ENCODE measurements at places on chromosomes 12 and 14.
A peak's percentile ranks its signal among the peaks of the same experiment; 100 is the strongest.

GRCh38 chr12:65605019-65605418 is 219.3 kb upstream of the HMGA2 start:
- DNase-seq = no peak

- no peak for DNase-seq
These were observed 136.5 kb upstream of the DNM1L start for GRCh38 chr12:32542428-32543229.

- no peak for DNase-seq
These were observed 82.9 kb downstream of the DDX51 start for GRCh38 chr12:132061197-132061596.

DNA sequence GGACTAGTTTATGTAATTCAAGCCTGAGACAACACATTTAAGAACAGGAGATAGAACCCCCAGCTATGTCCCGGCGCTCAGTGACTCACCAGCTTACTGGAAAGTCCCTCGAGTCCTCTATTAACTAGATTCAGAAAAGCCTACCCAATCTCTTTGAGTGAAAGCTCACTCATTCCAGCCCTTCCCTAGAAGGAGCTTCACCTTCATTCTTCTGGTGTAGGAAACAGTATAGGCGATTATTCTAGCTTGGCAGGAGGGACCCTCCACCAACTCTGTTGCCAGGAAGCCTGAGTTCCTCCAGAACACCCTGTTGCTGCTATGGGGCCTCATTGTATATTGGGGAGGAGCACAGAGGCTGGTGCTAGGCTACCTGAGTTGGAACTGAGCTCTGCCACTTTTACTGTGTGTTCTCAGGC is 57.2 kb upstream of the AEBP2 start:
- DNase-seq = no peak

DNA sequence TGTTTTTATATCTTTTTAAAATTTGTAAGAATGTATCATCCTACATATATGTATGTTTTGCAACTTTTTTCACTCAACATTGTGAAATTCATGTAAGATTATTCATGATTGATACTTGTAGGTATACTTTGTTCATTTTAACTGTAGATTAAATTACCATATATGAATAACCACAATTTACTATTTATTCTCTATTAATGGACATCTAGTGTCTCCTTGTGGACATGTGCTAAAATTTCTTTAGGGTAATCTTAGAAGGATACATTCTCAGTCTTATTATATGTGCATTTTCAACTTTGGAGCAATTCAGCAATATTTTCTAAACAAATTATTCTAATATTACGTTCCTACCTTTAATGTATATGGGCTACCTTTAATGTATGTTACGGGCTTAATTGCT is 192.4 kb downstream of the FUT8 start:
- no peak for DNase-seq

DNA sequence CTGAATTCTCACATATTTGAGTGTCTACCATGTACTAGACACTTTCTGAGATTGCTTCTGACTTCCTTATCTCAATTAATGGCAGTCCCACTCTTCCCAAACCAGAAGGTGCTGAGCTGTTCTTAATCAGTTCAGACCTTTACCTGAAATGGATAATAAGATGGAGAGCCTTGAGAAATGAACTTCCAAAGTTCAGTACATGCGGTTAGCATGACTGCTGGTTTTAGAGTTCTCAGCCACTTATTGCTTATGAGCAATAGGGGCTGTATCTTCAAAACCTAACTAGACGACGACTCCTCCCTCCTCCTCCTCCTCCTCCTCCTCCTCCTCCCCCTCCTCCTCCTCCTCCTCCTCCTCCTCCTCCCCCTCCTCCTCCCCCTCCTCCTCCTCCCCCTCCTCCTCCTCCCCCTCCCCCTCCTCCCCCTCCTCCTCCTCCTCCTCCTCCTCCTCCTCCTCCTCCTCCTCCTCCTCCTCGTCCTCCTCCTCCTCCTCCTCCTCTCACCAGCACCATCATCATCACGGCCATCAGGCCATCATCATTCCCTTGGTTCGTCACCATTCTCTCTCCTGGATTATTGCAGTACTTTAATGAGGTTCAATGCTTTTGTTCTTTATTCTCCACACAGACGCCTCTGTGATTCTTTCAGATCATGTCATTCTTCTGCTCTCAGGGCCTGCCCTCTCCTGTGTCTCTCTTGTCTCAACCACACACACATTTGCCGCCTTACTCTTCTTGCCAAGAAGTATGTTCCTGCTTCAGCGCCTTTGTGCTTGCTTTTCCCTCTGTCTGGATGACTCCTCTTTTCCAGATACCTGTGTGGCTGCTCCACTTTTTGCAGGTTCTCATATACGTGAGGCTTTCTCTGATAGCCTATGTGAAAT is 2.7 kb downstream of the PCNX1 start:
- DNase-seq = no peak

GRCh38 chr14:59583755-59584154 is 7.1 kb upstream of the CCDC175 start:
- DNase-seq = peak; percentile 12

DNA sequence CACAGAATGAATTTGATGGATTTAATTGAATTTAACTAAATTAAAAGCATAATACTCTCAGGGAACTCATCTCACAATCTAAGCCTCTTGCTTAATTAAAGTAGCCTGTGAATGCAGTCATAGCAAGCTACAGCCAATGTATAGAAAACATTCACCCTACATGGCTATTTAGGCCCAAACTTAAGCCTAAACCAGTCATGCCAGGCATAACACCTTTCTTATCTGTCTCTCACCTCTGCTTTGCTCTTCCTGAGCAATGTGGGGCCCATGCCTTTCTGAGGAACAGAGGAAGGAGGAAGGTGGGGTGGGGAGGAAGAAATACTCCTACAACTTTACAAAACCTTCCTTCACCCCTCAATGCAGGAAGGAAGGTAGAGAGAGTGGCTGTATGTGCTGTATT is 29.1 kb downstream of the IFNG-AS1 start:
- DNase-seq = no peak

- no peak for DNase-seq
These were observed 5.8 kb downstream of the ASPG start for GRCh38 chr14:104091061-104091926.

GRCh38 chr14:57526942-57527341 is 33.3 kb upstream of the CCDC198 start:
- no peak for DNase-seq

DNA sequence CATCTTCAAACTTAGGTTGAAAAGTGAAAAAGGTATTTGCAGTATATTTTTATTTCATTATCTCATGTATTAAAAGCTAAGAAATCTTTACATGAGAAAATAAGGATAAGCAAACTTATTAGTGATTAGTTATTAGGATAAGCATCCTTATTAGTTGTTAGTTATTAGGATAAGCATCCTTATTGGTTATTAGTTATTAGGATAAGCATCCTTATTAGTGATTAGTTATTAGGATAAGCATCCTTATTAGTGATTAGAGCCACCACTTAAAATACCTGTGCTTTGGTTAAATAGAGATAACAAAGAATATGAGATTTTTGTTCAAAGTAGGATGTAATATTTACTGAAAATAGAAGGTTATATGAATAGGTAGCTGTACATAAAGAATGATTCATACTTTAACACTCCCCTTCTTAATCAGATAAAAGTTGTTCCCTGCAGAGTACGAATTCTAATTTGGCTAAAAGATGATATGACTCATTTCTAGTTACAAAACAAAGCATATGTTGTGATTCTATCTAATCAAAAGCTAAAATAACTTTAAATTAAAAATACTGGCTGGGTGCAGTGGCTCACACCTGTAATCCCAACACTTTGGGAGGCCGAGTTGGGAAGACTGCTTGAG is 56.4 kb downstream of the KDM5A start:
- no peak for DNase-seq

GRCh38 chr12:75852143-75852542 is 179.4 kb downstream of the PHLDA1 start:
- peak; percentile 62 for DNase-seq

DNA sequence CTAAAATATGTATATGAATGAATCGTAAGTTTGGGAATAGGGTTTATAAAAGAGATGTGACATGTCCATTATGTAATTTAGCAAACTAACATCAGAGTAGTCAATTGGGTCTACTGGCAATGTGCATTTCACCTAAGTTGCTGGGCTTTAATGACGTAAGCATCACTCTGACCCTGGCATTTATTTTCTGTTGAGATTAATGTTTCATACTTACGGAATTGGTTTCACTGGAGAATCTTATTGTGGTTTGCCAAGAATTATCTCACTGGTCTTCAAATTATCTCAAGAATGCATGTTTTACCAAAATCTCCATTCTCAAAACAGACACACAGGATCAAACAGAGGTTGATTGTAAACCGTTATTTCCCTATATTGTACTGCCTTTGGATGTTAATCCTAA is 437.1 kb downstream of the NPAS3 start:
- DNase-seq = no peak

DNA sequence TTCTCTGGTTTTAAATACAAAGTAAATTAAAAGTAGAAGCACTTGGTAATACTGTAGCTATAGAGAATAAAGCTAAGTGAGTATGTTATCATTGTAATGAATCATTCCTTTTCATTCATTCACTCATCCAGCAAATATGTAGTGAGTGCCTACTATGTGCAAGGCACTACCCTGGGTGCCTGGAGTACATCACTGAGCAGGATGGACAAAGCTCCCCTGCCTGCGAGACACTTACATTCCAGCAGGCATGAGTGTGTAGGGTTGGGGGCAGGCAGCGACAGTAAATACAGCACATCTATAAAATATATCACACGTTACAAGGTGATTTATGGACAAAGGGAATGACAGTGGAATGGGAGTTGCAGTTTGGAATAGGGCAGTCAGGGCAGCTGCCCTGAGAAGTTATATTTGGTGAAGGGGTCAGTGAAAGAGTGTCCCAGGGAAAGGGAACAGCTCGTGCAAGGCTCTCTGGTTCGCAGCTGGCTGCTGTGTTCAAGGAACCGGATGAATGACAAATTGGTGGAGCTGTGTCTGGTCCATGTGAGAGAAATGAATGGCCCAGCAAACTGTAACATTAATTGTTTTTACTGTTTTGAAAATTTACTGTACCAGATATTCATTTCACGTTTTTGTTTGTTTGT is 159.6 kb downstream of the CRADD start:
- no peak for DNase-seq

- DNase-seq = no peak
These were observed 10.0 kb upstream of the GPRC5A start for GRCh38 chr12:12881151-12881909.

GRCh38 chr14:89845346-89845745 is 109.2 kb downstream of the EFCAB11 start:
- no peak for DNase-seq

DNA sequence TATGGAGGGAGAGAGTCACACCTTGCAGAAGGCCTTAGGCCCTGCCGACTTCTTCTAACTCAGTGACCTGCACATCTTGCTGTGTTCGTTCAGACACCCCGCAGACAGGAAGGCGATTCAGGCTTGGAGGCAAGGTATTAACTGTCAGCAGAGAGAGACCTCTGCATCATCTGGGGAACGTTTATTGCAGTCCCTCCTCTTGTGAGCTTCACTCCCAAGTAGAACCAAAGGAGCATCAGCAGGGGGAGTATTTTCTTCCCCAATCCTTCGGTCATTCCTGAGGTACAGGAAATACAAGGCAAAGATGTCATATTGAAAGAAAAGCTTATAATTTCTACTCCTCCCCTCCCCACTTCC is 217.9 kb downstream of the CRADD start:
- DNase-seq = no peak

DNA sequence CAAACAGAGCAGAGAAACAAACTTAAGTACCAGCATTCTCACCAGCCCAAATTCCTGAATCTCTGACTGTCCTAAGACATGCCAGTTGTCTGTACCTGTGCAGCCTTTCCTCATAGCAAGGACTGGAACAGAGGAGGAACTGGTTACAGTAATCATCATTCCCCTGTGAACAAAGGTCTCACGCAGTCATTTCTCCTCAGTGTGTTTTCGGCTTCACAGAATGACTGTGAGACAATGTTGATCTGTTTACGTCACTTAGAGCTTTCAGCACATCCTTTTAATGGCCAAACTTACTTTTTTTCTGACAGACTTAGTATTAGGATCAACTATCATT is 169.0 kb downstream of the FBXL14 start:
- no peak for DNase-seq

Data from NCI-H446 (cell line).